ENCODE measurements at places on chromosomes 6 and 20.

GRCh38 chr20:62694868-62695267 lies 13.8 kb upstream of the NTSR1 start:
- no peak for DNase-seq

DNA sequence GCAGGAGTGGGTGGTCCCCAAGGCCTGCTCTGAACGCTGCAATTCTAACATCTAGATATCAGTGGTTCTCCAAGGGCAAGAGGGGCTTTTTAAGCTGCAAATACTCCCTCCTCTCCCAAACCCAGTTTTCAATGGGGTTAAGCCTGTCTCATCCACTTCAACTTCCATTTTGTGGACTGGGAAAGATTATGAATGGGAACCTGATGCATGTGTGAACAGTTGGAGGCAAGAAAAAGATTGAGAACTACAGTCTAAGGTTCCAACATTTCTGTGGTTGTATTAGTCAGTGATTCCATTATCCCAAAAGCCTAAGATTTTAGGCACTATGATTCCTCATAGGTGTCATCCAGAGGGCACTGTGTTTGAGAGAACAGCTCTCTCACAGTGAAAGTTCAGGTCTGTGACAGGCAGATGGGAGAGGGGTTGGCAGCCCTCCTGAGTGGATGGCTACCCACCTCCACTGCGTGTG lies 53.7 kb downstream of the HNF4A start:
- DNase-seq: no peak

- DNase-seq: no peak
Observed at GRCh38 chr6:151098166-151098565, 141.6 kb upstream of the AKAP12 start.

GRCh38 chr6:37667050-37667814 lies 30.5 kb downstream of the MDGA1 start:
- DNase-seq: no peak

GRCh38 chr20:33521461-33521860 lies 31.6 kb downstream of the CBFA2T2 start:
- DNase-seq: no peak

DNA sequence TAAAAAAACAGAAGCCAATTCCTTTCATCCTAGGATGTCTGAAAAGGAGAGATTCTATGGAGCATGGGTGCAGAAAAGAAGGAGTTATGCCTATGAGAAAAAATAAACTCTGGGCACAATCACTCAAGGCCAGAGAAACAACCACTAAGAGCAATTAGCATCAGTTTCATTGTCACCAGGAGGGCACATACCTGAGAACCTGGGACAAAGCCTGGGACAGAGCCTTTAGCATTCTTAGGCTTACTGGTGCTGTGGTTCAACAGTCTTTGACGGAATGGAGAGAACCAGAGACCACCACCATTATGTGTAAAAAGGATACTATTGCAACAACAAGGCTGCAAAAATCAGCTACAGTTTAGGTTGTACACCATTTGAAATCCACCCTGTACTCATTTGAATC lies 29.4 kb upstream of the BCKDHB start:
- DNase-seq: no peak

- DNase-seq: no peak
Observed at GRCh38 chr6:7051780-7052442, 55.9 kb upstream of the RREB1 start.

All from vagina (tissue), 2 donors.